ENCODE measurements at places on chromosomes 12 and 14.

- DNase-seq, result no peak
These were observed 57.9 kb downstream of the OTX2 start for GRCh38 chr14:56752428-56752827.

GRCh38 chr12:19451196-19451595 lies 11.9 kb downstream of the AEBP2 start:
- DNase-seq, result no peak

GRCh38 chr14:26206640-26207039 lies 391.2 kb downstream of the NOVA1 start:
- no peak for DNase-seq

- DNase-seq, result no peak
These were observed 44.9 kb upstream of the CLMN start for GRCh38 chr14:95364481-95365209.

GRCh38 chr12:103470664-103471063 lies 25.1 kb downstream of the C12orf42 start:
- DNase-seq, result no peak

DNA sequence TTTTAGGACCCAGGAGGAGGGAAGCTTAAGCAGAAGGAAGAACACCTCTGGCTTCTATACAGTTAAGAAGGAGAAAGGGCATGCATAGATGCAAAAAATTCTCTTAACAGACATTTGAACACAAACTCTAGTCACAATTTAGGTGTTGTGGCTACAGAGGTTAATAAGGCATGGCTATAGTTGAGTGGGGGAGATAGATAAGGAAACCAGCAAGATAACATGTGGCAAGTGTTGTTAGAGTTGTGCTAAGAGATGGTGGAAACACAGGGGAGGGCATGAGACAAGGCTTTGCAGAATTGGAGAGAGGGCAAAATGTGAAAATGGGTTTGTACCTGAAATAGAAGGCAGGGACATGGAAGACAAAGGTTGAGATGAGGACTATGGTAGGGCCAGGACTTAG lies 88.9 kb downstream of the MSRB3 start:
- DNase-seq, result no peak

DNA sequence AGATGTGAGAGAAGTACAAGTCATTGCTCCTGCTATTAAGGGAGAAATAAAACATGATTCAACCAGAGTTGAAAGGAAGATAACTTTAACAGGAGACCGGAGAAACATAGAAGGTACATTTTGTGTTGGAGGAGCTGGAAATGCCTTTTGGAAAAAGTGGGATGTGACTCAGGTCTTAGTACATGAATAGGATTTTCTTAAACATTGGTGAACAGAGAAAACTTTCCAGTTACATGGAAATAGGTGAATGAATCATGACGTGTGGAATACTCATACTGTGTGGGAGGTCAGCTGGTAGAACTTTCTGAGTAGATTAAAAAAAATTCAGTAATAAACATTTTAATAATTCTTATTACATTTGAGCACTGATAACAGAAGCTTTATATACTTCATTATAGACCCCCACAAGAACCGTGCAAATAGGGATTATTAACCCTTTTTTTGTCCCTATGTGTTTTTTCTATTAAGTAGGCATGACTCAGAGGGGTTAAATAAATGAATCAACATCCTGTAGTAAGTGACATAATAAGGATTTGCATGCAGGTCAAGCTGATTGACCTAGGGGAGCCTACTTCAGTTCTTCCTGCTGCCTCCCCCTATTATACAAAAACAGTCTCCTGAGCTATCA lies 710.5 kb downstream of the NOVA1 start:
- no peak for DNase-seq

- DNase-seq, result no peak
These were observed 32.7 kb upstream of the RNU6-7 start for GRCh38 chr14:32169191-32169590.

DNA sequence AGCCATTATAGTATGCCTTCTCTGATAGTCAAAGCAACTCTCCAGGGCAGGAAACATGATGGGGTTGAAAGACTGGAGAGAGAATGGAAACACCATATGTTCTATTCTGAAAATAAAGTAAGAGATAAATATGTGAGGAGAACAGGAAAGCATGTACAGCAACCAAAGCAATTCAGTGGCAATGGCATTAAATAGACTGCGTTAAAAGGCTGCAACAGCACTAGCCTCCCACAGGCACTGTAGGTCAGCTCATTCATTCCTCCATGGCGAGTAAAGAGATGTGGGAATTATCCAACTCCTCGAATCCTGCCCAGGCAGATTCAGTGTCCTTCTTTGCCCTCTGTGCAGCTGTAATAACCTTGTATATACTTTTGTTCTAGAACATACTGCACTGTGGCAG lies 43.8 kb downstream of the ANO6 start:
- DNase-seq, result peak; percentile 27

DNA sequence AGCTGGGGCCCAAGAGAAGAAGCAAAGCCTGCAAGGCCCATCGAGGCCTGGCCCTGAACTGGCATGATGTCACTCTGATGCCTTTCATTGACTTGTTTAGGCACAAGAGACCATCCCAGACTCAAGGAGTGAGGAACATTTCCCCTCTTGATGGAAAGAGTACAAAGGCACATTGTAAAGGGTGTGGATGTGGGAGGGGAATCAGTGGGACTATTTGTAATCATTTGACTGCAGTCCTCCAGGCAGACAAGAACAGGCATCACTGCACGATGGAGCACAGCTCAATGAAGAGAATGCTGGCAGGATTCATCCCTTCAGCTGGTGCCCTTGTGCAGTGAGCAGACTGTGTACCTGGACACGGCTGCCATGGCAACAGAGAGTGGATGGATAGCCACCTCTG lies 87.9 kb downstream of the LGMN start:
- no peak for DNase-seq

- DNase-seq, result peak; percentile 3
These were observed 278.1 kb upstream of the SOX5 start for GRCh38 chr12:24227551-24227950.

DNA sequence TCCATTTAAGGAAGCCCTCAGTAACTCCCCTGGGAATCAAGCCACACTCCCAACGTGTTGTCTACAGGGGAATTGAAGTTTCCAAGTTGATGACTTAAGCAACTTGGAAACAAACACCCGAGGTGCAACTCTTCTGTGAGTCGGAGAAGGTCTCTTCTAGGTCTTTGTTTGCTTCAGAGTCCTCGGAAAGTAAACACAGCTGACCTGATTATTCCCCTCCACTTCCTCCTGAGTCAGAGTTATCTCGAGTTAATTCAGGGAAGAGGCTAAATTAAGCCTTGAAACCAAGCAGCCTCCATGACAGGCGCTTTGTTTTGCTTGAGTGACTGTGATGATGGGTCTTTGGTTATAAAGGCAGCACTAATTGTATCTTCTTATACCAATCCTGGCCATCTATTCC lies 41.8 kb downstream of the TUNAR start:
- DNase-seq, result no peak

GRCh38 chr12:66800046-66800445 lies 121.2 kb upstream of the GRIP1 start:
- DNase-seq, result no peak

DNA sequence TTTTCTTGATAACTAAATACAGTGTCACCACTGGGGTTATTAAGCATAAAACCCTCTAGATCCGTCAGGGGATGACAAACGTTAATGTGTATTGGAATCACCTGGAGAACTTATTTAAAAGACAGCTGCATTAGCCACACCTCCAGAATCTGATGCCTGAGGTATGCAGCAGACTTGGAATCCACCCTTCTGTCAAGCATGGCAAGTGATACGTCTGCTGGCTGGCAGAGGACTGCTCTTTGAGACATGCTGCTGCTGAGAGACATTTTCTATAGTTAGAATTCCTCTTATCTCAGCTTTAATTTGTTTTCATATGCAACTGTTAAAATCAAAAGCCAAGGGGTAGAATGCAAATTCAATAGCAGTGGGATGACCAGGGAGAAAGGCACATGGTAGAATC lies 496.3 kb downstream of the NELL2 start:
- DNase-seq, result no peak

- peak; percentile 87 for DNase-seq
These were observed 36.8 kb downstream of the PPTC7 start for GRCh38 chr12:110546339-110546738.

DNA sequence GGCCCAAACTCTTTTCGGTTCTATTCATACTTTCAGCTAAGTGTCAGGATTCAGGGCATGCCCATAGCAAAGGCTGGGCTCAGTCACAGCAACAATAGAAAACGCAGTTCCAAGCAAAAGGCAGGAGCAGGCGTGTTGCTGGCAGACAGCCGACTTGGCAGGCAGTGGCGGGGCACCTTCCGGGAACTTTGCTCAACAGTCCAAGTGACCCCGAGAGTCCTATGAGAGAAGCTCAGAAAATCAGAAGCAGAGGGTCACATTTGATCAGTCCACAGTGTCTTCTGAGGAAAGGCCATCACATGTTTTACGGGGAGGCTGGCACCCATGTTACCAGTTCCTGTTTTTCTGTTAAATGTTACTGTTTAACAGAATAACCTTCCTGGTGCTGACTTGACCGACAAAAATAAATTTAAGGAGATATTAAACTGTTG lies 115.0 kb downstream of the DACT1 start:
- peak; percentile 46 for DNase-seq

GRCh38 chr12:77232045-77232444 lies 166.7 kb upstream of the E2F7 start:
- DNase-seq, result peak; percentile 85

GRCh38 chr12:80382254-80382653 lies 61.8 kb upstream of the PTPRQ start:
- DNase-seq, result no peak

GRCh38 chr12:115988212-115988611 lies 289.3 kb downstream of the MED13L start:
- no peak for DNase-seq

DNA sequence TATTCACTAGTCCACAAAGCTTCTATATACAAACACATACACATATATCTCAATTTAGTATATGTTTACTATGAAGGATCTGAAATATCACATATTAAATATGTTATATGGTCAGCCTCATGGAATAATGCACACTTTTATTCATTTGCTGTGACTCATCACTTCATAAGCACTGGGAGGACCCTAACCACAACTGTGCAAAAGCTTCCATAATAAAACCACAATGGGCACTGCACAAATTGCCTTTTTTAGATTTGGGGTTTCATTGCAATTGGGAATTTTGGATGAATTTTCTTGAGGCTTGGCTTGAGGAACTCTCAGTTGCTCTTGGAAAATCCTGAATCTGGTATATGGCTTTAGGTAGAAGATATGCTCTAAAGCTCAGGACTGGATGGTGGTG lies 399.4 kb downstream of the C12orf75 start:
- DNase-seq, result no peak

GRCh38 chr14:24135584-24135833 lies 485 bp upstream of the PSME1 start:
- DNase-seq, result no peak

DNA sequence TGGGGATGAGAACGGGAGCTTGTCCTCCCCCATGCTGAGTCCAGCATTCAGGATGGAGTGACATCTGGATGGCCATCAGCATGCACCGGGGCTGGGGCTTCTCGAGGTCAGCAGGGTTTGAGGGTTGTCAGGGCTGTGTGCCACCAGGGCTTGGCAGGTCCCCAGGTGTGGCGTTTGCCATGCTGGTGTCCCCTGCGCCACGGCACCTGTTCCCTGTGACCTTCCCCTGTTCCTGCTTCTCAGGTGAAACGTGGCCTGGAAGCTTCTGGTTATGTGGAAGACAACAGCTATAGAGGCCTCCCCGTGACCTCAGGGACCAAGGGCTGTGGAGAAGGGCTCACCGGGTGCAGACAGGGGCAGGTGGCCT lies 152.4 kb downstream of the KIF26A start:
- no peak for DNase-seq

- DNase-seq, result no peak
These were observed 82.3 kb downstream of the DDX51 start for GRCh38 chr12:132061641-132062430.

DNA sequence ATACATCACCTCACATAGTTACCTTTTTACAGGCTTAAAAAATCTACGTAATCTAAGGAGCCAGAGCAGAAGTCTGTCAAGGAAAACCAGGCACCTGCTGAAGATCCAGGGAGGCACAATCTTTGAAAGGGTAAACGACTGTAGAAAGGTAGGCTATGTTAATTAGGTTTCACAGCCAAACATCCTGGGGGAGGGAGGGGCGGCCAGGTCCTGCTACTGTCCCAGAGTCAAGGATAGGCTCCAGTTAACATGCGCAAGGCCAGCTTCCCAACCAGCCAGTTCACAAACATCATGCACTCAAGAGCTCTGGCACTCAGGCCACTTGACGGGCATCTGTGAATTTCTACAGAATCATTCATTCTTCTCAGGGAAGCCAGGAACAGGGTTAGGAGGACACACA lies 22.9 kb downstream of the NIN start:
- DNase-seq, result no peak

DNA sequence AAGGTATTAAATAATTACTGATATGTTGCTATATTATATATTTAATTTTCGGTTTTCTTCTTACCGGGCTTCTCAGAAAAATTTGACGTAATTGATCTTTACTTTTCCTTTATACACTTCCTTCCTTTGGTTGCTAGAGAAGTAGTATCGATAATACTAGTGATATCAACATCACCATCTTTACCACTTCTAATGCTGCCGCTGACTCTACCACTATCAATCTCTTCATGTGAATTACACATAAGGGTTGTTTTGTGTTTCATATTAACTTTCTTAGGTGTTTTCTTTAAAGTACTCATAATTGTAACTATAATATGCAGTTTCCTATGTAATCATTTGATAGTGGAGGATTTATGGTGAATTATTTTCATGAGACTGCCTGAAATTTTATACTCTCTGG lies 30.9 kb upstream of the KLRF1 start:
- no peak for DNase-seq

DNA sequence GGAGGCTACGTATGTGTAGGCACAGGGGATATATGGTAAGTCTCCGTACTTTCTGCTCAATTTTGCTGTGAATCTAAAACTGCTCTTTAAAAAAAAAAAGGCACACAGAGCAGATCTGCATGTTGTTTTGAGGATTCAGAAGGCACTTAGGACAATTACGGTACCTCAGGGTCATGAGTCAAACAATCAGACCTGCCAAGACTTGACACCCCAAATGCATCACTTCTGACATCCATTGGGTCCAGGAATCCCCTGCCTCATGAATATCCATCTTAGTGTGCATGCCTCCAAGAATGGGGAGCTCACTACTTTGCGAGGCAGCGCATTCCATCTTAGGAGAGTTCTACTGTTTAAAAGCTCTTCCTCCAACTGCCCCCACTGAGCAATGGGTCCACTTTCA lies 3.0 kb downstream of the BDKRB2 start:
- no peak for DNase-seq

GRCh38 chr12:94643606-94644005 lies 6.8 kb downstream of the TMCC3 start:
- peak; percentile 12 for DNase-seq

- DNase-seq, result no peak
These were observed 42.9 kb downstream of the RIMBP2 start for GRCh38 chr12:130673036-130673705.
